ENCODE measurements at places on chromosomes 11 and 22.

GRCh38 chr11:71420455-71421241, 27.5 kb downstream of the DHCR7 start:
- no peak overlapping the region for H3K27ac ChIP-seq
- no peak overlapping the region for H3K4me3 ChIP-seq
- no peaks in the 10 kb centered on the region for H3K36me3 ChIP-seq
- H3K27me3 ChIP-seq, result no peaks in the 10 kb centered on the region

- no peak overlapping the region for H3K4me3 ChIP-seq
- no peaks in the 10 kb centered on the region for H3K4me1 ChIP-seq
- H3K36me3 ChIP-seq, result no peaks in the 10 kb centered on the region
- H3K27ac ChIP-seq, result no peak overlapping the region
Observed at GRCh38 chr22:32660292-32660691, 141.2 kb upstream of the TIMP3 start.

DNA sequence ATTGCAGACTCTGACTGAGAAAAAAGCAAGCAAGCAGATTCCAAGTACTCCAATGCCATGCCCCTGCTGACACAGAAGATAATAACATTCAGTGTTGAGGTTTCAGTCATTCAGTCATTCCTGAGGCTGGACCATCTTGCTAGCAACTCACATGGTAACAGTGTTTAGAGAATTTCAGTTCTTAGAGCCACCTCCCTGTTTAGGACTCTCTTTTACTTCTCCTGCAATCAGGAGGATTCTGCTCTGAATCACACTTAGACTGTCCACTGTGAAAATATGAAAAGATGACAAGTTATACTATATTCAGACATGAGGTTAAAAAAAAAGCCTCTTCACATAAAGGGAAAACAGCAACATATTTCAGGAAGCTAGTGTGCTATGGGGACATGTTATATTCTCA, 183.9 kb upstream of the CTSC start:
- no peak for DNase-seq
- H3K27me3 ChIP-seq, result no peaks in the 10 kb centered on the region
- H3K4me3 ChIP-seq, result no peak overlapping the region
- no peaks in the 10 kb centered on the region for H3K36me3 ChIP-seq

DNA sequence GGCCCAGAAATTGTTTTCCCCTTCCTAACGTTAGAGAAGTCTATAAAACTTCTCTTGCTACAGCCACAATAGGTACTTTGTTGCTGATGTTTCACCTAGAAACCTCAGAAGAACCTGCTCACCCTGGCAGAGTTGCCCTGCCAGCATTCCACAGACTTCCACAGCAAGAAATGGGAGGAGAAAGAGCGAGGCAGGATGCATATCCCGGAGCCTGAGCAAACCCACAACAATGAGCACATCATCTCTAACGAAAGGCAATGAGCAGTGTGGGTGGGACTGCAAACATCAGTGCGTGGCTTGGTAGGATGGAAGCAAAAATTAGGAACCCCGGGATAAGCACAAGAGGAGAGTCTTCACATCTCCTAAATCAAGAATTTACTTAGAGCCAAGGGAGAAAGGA, 892.3 kb downstream of the OPCML start:
- no peaks in the 10 kb centered on the region for H3K27me3 ChIP-seq
- no peaks in the 10 kb centered on the region for H3K36me3 ChIP-seq
- no peak overlapping the region for H3K27ac ChIP-seq

DNA sequence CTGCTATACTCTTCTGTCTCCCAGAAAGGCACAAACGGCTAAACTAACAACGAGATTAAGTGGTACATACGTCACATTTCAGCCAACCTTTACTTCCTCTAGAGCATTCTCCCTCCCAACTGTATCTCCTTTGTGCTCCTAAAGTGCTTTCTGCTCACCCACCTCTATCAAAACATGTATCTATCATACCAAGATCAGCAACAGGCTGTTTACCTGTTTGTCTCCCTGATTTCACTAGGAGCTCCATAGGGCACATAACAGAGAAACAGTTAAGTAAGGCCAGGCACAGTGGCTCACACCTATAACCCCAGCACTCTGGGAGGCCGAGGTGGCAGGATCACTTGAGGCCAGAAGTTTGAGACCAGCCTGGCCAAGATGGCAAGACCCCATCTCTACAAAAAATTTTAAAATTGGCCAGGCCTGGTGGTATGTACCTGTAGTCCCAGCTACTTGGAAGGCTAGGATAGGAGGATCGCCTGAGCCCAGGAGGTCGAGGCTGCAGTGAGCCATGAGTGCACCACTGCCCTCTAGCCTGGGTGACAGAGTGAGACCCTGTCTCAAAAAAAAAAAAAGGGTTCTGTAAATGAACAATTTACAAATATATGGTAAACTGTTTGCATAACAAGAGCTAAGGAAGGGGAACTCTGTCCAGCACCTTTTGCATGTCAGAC, 2.8 kb downstream of the NDUFC2 start:
- no peak overlapping the region for H3K27ac ChIP-seq
- DNase-seq, result no peak
- no peaks in the 10 kb centered on the region for H3K27me3 ChIP-seq
- peaks cover 59% of the 10 kb centered on the region for H3K4me1 ChIP-seq
- peaks cover 10% of the 10 kb centered on the region for H3K36me3 ChIP-seq
- H3K4me3 ChIP-seq, result no peak overlapping the region
